Peyer's patch (tissue), 4 donors: ENCODE measurements at places on chromosomes 6 and 20.

DNA sequence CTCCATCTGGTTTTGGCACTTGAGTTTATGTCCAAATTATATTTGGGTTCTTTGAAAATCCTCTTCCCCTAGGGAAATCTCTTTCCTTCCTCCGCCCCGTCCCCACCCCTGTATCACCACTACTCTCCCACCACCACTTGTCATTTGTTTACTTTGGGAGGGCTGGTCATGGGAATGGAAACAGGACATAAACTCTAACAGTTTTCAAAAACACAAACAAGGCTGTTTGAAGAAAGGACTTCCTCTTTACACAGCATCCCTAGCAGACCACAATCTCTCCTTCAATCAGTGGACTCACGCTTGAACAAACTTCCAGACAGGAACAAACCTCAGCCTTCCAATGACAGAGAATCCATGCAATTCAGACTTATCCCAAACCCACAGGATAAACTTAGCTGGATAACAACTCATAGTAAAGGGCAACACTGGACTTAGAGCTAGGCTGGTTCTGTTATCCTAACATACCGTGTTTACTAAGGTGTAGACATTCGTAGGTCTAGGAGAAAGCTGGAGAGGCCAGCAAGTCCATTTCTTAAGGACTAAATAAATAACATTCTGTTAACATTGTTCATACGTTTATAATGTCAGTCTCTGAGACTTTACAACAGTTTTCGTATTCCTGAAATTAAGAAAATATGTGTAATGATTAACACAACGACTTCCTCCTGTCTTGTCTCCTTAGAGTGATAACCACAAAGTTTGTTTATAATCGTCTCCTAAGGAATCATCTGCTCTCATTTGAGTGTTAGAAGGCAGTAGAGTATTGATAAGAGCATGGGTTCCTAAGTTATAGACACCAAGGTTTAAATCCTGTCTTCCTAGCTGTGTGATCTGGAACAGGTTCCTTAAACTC, 44.1 kb upstream of the CTAGE9 start:
- DNase-seq, result no peak

GRCh38 chr20:50121858-50122271, 8.9 kb upstream of the UBE2V1 start:
- DNase-seq, result no peak

DNA sequence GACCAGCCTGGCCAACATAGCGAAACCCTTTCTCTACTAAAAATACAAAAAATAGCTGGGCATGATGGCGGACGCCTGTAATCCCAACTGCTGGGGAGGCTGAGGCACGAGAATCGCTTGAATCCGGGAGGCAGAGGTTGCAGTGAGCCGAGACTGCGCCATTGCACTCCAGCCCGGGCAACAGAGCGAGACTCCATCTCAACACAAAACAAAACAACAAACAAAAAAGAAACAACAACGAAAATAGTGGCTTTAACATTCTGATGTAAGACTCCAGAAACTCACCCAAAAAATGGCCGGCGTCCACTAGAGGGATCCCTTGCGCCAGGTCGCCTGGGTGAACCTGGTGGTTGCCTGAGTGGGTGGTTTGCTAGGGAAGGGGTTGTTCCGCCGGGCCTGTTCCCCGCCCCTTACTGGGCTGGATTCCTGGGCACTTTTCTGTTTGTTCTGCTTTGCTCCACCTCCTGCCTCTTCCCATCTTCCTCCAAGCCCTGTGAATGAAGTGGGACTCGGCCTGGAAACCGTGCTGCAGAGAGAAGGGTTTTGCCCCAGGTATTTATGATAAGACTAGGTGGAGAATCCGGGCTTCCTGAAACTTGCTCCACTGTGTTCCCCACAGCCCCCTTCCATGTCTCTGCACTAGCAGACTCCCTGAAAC, 1.5 kb downstream of the PABPC1L start:
- DNase-seq, result peak; percentile 68

DNA sequence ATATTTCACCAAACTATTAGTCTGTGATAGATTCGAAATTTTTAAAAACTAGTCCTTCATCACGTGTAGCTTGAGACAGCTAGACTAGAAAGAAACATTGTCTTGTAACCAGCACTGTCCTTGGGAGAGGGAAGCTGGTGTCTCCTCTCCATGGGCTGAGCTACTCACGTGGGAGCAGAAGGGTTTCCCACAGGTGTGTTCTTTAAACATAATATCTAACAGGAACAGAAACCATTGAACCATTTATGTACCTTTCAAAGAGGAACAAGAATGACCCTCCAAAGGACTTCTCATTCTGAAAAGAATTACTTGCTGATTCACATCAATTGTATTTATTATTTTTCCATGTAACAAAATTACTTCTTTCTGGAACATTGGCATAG, 72.4 kb upstream of the SYNJ2 start:
- no peak for DNase-seq

- no peak for DNase-seq
Observed at GRCh38 chr6:18265787-18266522, 1.6 kb upstream of the DEK start.

DNA sequence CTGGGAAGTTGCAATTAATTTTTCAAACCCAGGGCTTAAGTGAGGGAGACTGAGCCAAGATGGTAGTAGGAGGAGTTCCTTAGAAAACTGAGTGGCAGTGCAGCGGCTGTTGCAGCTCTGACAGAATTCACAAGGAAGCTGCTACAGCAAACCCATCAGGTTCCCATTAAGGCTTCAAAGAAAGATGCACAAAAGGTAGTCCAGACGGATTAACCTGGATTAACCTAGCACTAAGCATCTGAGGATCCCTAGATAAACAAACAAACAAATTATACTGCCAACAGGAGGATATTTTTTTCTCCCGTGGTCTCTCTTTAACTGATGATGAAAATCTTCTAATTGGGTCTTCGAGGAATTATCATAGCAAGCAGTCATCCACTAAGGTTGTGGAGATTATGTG, 5.2 kb downstream of the TENT5A start:
- no peak for DNase-seq

GRCh38 chr20:5871459-5872410, 78.6 kb downstream of the TRMT6 start:
- no peak for DNase-seq

DNA sequence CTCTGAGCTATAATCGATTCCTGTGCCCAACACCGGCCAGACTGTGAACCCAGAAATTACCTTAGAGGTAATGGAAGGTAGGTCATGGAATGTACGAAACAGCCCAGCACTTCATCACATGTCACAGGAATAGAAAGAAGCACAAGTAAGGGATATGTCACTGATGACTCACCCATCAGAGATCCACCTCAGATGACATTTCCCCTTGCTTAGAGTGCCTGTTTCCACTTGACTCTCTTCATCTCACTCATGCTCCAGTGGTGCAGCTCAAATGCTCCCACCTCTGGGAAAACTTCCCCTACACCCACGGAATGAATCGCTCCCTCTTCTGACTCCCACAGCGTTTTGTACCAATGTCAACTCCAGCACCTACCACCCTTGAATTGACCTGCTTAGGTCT, 381.6 kb upstream of the CNR1 start:
- no peak for DNase-seq

DNA sequence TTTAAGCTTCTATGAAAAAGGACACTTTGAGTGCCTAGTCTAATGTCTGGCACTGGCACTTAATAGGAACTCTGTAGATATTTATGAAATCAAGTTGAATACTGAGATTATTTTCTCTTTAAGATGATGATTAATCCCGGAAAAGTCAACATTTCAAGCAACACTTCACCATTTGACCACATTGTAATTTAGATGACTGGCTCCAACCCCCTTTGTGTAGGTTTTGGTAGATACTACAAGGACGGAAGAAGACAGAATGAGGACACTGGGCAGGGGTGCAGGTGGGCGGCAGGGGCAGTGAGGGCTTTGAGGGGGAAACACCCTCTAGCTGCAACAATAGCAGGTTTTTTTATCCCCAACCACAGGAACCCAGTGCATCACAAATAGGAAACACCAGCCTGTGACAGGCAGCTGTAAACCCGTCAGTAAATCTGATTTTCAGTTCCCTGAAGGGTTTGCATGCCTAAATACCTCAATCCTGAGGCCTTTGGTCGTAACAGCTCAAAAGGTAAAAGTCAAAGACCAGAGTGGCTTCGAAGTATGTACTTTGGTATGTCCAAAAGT, 4.6 kb downstream of the DTNBP1 start:
- DNase-seq, result no peak

GRCh38 chr6:158646023-158646910, 1.7 kb upstream of the DYNLT1 start:
- no peak for DNase-seq

- DNase-seq, result no peak
Observed at GRCh38 chr6:27830212-27830599, 82.0 kb downstream of the OR2B2 start.

DNA sequence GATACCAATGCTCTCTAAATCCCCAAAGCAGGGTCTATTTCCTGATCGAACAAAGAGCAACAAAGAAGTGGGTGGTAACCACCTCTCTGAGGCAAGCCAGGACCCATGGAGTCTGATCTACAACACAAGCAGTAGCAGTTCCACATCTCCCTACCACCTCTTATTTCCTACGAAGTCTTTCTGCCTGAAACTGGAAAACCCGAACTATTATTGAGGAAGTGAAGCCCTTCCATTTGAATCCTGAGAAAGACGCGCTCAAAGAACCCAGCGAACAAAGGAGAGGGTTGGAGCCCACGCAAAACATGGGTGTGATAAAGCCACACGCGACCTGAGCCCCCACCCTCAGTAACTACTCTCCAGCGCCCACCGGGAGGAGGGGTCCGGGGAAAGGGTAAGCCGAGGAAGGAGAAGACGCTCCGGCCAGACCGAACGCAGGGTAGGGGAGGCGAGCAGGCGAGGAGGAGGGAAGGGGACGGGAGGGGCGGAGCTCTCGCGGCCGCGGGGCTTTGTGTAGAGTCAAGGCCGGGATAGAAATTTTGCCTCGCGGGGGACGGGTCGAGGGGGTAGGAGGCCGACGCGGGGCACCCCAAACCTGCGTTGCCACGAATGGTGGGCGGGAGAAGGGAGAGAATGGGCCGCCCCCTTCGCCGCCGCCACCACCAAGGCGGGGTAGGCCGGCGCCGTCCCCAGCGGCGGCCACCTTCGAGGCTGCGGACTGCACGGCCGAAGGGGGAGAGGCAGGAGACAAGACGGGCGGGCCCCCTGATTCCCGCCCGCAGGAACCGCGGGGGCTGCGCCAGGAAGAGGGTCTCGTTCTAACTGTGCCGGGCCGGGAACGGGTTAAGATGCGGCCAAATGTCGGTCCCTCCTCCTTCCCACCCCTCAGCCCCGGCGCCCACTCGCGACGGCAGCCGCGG, 802 bp downstream of the HDAC2 start:
- DNase-seq, result peak; percentile 74

GRCh38 chr6:105300090-105300489, 102.8 kb downstream of the PREP start:
- no peak for DNase-seq
